Activated CD4-positive, CD25-positive, alpha-beta regulatory T cell treated with anti-CD3 and anti-CD28 coated beads, Interleukin-2, amount 50 U/mL, for 24 hours (primary cell): ENCODE measurements at places on chromosomes 11 and 22.
A peak's percentile ranks its signal among the peaks of the same experiment; 100 is the strongest.

- peak; percentile 35 for ATAC-seq
Observed at GRCh38 chr11:65919573-65920371, 546 bp downstream of the DRAP1 start.

GRCh38 chr22:32603651-32604540 lies 129.3 kb downstream of the FBXO7 start:
- no peak for ATAC-seq

DNA sequence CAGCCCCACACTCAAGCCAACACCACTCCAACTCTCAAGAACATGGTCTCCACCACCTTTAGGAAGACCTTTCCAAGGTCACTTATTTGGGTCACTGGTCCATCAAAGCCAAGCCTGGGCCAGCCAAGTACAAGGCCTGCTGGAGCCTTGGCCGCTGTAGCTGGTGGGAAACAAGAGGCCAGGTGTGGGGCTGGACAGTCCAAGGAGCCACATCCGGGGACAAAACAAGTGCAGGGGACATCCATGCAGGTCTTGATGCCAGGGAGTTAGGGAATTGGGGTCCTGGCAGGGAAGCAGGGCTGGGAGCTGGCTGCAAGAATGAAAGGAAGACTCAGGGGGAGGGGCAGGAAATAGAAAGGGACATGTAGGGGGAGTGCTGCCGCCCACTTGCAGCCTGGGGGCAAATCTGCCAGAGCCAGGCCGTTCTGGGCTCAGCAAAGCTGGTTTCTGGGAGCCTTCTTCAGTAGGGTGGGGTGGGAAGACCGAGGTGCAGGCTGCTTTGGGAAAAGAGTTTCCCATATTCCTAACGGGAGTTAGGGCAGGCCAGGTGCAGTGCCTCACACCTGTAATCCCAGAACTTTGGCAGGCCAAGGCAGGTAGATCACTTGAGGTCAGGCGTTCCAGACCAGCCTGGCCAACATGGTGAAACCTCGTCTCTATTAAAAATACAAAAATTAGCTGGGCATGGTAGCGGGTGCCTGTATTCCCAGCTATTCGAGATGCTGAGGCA lies 69.5 kb upstream of the ATXN10 start:
- no peak for ATAC-seq

- ATAC-seq, result no peak
Observed at GRCh38 chr11:11293798-11294550, 59.1 kb downstream of the CSNK2A3 start.

DNA sequence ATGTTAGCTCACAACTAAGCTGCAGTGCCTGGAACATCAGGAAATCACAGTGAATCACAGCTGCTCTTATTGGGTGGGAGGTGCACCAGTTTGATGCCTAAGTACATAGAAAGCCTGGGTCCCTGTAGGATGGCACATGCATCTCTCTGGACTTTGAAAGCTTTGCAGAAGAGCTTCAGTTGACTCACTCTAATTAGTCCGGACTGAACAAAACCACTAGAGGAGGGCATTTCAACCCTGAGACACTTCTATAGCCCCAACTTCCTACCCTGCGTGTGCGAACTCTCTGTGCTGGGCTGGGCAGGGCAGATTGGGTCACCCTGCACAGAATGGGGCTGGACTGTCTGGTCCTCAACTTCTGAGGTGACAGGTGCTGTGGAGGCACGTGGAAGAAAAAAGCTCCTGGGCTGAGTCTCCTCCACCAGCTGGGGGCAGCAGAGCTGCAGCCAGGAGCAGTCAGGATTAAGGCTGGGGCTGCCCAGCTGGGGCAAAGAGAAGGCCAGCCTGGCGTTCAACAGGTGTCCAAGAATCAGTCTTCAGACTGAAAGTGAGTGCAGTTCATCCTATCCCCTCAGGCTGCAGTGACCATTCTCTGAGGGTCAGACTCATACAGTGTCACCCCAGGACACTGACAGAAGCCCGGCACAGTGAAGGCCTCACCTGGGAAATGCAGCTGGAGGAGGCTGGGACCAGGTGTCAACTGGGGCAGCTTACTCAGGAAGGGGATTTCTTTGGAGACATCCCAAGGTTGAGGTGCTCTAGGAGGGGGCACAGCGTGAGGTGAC lies 22.1 kb downstream of the GGTLC2 start:
- ATAC-seq, result no peak

GRCh38 chr22:37818409-37819104 lies 4.6 kb upstream of the GALR3 start:
- ATAC-seq, result peak; percentile 75

DNA sequence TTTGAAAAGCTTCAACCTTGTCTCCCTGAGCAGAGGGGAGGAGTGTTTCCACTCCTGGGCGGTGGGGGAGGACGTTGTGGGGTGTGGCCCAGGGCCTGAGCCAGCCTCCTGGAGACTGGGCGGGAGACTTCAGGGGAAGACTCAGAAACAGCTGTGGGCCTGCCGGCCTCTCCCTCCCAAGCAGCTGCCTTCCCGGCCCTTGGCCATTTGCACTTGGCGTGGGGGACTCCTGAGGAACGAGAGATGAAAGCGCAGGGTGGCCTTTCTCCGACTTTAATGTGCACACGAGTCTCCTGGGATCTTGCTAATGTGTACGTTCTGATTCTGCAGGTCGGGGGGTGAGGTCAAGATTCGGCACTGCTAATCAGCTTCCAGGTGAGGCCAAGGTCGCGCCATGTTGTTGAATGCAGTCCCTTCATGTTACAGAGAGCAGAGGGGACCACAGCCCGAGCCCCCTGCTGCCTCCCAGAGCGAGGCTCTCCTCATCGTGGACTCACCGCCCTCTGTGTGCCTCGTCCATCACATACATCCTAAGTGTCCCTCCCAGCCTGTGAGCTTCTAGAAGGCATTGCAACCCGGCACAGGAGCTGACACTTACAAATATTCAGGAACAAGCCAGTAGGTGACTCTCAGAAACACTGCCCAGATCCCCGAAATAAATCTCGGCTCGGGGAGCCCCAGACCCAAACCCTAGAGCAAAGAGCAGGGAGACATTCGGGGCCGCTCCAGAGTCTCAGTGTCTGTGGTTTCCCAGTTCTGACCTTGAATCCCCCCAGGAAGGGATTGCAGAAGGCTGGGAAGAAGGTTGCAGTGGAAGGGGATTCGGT lies 7.7 kb downstream of the LIF start:
- ATAC-seq, result no peak

DNA sequence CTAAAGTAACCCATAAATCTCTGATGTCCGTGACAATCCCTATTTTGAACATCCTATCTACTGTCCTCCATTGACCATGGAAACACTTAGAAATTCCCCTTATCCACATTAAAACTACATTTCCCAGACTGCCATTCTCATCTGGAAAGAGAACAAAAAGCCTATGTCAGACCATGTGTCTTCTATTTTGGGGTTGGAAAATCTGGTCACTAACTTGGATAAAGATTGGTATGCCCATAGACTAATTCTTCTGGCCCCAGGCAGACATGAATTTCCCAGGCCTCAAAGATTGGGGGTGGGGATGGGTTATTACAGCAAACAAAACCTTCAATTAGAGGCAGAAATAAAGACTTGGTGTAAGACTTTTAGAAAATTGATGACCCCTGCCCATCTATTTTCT lies 30.9 kb upstream of the CREB3L1 start:
- no peak for ATAC-seq
